ENCODE measurements at places on chromosomes 11 and 22.

- DNase-seq, result no peak
Observed at GRCh38 chr22:43004362-43005035, 10.4 kb downstream of the PACSIN2 start.

- DNase-seq, result no peak
Observed at GRCh38 chr22:45281010-45281409, 3.7 kb upstream of the UPK3A start.

- no peak for DNase-seq
Observed at GRCh38 chr11:47399860-47400767, 8.3 kb upstream of the SLC39A13 start.

DNA sequence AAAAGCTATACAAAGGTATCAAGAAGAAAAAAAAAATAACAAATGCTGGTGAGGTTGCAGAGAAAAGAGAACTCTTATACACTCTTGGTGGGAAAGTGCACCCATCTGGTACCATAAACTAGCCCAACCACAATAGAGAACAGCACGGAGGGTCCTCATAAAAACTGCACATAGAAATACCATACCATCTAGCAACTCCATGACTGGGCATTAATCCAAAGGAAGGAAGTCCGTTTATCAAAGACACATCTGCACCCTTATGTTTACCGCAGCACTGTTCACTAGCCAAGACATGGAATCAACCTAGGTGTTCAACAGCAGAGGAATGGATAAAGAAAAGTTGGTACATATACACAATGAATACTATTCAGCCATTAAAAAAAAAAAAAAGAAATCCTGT, 10.8 kb upstream of the CLDN5 start:
- DNase-seq, result no peak

DNA sequence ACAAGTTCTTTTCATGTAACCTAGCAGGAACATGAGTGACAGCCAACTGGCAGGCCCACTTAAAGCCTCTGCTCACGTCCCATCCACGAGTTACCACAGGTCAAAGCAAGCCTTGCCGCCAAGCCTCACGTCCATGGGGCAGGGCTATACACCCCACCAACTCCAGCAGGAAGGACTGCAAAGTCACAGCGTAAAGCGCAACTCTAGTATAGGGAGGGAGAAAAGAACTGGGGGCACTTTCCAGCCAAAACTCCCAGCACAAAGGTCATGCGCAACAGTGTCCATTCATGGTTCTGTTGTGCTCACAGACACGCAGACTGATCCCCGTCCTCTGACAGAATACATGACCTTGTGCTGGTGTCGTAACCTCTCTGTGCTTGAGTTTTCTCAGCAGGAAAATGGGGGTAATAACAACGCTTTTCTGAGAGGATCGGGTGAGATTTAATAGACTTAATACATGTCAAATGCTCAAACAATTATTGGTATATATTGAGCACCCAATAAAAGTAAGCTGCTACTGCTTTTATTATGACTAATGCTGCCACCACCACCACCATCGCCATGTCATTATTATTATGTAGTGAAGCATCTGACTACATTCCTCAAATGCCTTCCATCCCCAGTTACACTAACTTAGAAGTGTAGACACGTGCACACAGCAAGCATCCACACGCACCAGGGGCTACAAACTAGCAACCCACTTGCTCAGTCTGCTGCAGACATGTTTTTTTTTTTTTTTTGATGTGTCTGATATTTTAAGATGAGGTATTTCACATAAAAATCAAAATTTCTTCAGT, 104.4 kb upstream of the PARVA start:
- no peak for DNase-seq

GRCh38 chr11:9876331-9876730, 212.5 kb downstream of the SWAP70 start:
- no peak for DNase-seq

DNA sequence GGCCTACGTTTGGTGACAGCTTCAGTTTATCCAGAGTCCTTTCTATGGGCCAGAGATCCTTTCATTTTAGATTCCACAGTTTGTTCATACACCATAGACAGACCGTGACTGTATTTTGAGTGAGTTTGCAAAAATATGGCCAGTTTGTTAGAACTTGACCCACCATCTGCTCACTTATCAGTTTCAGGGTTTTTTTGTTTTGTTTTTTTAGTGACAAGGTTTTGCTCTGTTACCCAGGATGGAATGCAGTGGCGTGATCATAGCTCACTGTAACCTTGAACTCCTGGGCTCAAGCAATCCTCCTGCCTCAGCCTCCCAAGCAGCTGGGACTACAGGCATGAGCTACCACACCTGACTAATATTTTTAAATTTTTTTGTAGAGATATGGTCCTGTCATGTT, 9.1 kb upstream of the CKAP5 start:
- DNase-seq, result no peak

- no peak for DNase-seq
Observed at GRCh38 chr22:20579273-20580120, 72.1 kb downstream of the MED15 start.

- DNase-seq, result no peak
Observed at GRCh38 chr11:5473921-5474320, 14.6 kb upstream of the OR52D1 start.

DNA sequence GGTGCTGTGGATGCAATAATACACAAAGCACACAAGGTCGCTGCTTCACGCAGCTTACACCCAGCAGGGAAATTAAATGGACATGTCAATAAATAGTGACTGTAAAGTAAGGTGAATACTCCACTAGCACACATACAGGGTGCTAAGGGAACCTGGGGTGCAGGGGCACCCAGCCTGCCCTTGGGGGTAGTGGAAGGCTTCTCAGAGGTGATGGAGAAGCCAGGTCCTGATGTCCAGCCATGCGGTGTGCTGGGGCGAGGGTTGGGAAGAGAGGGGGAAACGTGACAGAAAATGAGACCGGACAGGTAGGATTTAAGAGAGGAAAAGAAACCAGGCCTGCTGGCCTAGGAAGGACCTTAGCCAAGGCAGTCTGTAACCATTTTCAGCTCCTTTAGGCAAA, 200.5 kb downstream of the GRIK4 start:
- DNase-seq, result no peak

Data from epithelial cell of prostate (primary cell).